ENCODE measurements at places on chromosomes 3 and 15.

- peak; percentile 65 for DNase-seq
These were observed at the start of gene KLHL6 for GRCh38 chr3:183555541-183556081. TSS of gene KLHL6 (minus strand) at chr3:183555706. CDS start at chr3:183555653, 53 bp downstream.

DNA sequence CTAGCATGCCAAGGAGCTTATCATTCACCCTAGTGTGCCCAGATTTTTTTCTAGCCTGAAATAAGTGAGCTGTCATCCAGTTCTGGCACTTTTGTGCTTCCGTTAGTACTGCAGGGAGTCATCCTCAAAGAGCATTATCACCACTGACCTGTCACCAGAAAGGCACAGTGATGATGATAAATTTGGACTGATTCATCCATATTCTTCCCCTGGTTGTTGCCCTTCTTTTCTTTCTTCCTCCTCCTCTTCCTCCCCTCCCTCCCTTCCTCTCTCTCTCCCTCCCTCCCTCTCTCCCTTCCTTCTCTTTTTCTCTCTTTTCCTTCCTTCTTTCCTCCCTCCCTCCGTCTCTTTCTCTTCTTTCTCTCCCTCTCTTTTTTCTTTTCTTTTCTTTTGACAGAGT lies 21.3 kb downstream of the SLC35G2 start:
- DNase-seq, result no peak

- DNase-seq, result no peak
These were observed 21.5 kb downstream of the CYFIP1 start for GRCh38 chr15:22958487-22959280.

DNA sequence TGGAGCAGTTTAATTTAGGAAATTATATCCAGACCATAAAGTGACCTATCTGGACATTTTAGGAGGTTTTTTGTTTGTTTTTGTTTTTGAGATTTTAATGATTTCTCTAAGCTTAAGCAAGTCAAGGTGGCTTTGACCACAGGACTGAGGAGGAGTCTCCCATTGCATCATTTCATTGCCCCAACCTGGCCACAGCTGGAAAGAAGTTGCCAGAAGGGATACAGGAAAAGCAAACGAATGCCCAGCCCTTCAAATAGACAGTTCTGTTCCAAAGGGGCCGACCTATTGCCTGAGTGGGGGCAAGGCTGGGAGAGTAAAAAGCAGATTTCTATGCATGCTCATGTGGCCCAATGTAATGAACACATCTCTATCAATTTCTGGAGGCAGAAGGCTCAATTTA lies 12.0 kb upstream of the ONECUT1 start:
- no peak for DNase-seq

DNA sequence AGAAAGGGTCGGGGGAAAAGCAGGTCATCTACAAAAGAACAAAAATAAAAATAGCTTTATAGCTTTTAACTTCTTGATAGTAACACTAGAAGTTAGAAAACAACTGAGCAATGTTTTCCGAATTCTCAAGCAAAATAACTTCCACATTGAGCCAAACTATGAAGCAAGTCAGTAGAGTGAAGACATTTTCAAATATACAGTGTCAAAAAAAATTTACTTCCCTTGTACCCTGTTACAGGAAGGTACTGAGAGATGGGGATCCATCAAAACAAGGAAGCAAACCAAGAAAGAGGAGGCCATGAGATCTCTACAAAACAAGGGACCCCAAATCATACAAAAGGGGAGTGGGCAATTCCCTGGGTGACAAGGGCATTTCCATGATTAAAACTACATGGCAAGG lies 26.6 kb upstream of the STIMATE start:
- DNase-seq, result no peak

DNA sequence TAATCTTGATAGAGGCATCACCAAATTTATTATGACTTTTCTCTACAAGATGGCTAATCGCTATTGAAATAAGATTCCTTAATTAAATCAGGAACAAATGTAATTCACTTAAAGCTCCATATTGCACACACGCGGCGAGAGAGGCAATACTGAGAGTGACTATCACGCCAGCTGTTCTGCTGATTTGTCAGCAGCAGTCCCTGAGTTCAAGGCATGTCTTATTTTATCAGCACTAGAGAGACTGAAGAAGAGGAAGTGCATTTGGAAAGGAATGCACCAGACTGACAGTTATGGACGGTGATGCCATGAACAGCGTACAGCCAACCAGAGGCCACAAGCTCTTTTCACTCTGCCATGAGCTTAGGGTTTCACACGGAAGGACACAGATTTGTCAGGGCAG lies 83.6 kb upstream of the SLCO3A1 start:
- no peak for DNase-seq

- no peak for DNase-seq
These were observed 185.2 kb upstream of the CFAP20DC start for GRCh38 chr3:59234884-59235633.

- no peak for DNase-seq
These were observed 19.6 kb upstream of the FBXO22 start for GRCh38 chr15:75884041-75884440.

GRCh38 chr3:3551981-3552380 lies 247.2 kb upstream of the LRRN1 start:
- no peak for DNase-seq

- no peak for DNase-seq
These were observed 534.6 kb upstream of the ATP11B start for GRCh38 chr3:182258538-182259177.

DNA sequence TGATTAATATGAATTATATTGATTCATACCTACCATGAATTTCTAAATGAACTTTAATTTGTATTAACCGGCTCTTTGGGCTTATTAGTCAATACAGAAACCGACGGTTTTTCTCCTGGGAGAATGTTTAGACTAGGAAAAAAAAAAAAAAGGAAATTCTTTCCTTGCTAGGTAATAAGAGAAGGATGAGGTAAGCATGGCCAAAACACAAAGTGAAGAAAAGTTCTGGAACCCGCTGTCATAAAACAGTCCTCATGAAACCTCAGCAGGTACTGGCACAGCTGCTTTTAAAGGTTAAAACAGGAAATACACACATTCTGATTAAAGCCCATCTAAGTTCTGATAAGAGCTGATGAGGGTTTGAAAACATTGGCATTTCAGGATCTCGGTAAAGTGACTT lies 30.8 kb upstream of the PSTPIP1 start:
- no peak for DNase-seq

- no peak for DNase-seq
These were observed 564.7 kb downstream of the ROBO1 start for GRCh38 chr3:79203144-79203519.

GRCh38 chr3:121969631-121970030 lies 52.4 kb downstream of the ILDR1 start:
- DNase-seq, result no peak

GRCh38 chr15:78149805-78150751 lies 916 bp downstream of the IDH3A start:
- no peak for DNase-seq

DNA sequence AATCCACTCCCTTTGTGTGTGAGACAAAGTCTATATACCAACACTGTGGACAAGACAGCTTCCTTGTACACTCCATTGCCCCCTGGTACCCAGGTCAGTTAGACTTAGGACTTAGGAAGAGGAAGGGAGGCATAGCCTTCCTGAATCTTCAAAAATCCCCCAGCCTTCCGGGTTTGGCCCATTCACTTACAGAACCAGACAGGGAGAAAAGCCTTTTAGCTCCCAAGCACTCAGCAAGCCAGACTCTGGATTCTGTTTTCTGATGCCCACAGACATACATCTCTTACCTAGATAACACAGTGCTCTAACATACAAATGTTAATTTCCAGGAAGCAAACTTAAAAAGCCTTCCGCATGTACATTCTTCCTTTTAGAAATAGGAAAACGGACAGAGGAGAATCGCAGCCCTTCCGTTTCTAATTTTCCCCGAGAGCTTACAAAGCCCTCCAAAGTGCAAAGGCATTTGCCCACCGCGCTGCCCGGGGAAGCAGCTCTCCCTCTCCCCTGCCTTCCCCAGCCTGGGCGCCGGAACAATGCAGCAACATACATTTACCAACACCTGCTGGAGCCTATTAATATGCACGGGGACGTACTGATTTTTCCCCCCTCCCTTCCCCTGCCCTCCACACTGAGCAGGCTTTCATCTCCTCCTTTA lies 442.0 kb downstream of the MAGI1 start:
- no peak for DNase-seq

DNA sequence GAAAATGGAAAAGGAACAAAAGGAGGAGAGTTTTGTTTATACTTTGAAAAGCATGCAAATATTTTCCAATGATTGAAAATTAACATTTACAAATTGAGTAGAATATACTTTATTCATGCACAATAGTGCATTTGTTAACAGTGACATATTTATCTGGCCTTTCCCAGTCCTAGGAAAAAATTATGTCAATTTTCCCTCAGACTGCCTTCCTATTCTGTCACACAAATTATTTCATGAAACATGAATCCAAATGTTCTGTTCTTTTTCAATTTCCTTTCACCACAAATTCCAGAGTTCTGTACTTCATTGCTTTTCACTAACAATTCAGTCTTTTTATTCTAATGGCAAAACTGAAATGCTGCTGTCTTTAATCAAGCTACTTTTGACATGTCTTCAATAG lies 945.1 kb downstream of the ROBO1 start:
- DNase-seq, result no peak

DNA sequence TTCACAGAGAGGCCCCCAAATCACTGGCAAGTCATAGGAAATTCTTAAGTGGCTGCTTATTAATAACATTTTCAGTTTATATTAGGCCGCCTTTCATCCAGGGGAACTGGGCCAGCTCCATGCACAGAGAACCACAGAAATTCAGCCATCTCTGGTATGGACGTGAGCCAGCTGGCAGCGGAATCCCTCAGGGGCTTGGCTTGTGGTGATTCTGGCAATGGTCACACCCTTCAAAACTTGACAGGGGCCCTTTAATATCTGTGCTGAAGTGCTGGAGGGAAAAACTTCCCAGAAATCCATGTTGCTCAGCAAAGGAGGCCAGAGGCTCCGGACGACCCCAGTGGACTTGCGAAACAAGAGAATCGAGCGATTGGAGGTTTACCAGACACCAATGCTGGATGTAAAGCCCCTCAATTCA lies 11.3 kb downstream of the PRICKLE2 start:
- DNase-seq, result no peak

- no peak for DNase-seq
These were observed 375.0 kb downstream of the WDR72 start for GRCh38 chr15:53384417-53384816.

- no peak for DNase-seq
These were observed 600.3 kb downstream of the GBE1 start for GRCh38 chr3:81161100-81161499.

- DNase-seq, result no peak
These were observed 357.7 kb downstream of the OTOL1 start for GRCh38 chr3:161854232-161854771.

GRCh38 chr3:58478781-58479180 lies 13.1 kb upstream of the KCTD6 start:
- DNase-seq, result no peak

- no peak for DNase-seq
These were observed 61.4 kb upstream of the ZBTB38 start for GRCh38 chr3:141306922-141307321.

- no peak for DNase-seq
These were observed 51.3 kb downstream of the SUCNR1 start for GRCh38 chr3:151924753-151925152.

GRCh38 chr15:82571722-82572222 lies 31.5 kb upstream of the RPS17 start:
- peak; percentile 2 for DNase-seq

DNA sequence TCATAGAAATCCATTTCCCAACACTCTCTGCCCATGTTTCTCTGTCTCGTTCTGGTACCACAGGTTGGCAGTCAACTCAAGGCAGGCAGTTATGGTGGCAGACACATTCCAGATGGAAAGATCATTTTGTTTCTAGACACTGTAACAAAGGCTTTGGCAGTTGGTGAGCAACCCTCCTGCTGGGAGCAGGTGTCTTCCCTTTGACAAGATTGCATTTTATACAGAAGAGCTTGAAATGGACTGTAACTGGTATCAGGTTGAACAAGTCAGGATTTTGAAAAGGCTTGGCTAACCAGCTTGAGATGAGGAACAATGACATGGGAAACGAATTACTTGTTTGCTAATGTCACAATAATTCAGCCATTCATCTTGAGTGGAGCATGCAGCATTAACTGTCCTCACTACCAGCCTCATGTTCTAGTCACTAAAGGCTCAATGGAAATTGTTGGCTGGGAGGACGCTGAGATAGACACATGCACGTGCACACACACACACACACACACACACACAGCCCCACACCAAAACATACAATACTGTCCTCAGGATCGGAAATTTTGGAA lies 170.0 kb downstream of the SEMA6D start:
- no peak for DNase-seq

GRCh38 chr3:128151758-128152274 lies 1.5 kb upstream of the EEFSEC start:
- DNase-seq, result no peak

DNA sequence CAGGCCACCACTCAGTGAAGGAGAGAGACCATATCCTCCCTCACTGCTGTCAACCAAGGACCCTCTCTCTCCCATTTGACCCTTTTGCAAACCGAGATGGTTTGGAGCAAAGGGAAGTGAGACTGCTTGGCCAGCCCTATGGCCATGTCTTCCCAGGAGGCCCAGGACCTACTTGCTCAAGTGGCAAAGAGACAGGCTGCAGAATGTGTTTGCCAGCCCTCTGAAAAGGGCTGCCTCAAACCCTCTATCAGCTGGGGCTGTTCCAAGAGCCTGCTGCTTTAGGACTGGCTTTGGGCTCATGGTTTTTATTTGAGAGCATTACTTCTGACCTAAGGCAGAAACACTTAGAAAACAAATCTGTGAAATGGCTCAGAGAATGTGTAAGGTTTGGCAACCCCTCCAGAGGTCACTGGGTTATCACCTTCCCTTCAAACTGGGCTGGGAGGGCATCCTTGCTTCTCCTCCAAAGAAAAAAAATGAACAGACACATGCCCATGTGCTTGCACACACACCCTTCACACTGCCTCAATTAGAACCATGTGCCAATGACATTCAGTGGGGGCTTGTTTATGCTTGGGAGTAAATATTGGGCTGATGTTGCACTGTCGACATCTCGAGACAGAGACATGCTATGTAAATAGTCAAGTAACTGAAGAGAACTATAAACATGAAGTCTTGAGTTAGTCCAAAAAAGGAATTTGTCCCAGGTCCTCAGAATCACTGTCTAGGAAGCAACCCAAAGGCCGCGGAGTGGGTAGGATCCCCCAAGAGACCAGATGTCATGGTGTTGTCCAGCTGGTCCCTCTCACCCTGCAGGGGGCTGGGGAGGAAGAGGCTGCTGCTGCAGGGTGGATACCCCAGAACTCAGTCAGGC lies 49.8 kb upstream of the CTDSPL start:
- DNase-seq, result no peak

Measured in stimulated activated CD4-positive, alpha-beta T cell treated with anti-CD3 and anti-CD28 coated beads, Interleukin-4, amount 100 ng/mL, for 1 hour (primary cell).